HFF-Myc (cell line): ENCODE measurements at places on chromosomes 7 and 10.

DNA sequence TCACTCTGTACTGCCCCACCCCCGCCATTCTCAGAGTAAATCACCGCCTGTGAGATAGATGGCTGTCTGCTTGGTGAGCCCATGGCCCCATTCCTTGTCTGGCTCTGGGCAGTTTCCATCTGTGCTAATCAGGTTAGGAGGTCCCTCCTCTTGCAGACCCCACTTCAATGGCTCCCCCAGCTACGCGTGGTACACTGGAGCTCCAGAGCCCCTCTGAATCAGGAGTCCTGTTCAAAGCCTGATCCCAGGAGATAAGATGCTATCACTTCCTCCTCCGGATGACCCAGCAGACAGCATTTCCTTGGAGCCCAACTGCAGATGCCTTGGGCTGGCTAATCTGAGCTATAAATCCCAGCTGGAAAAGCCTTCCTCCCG lies 122.3 kb downstream of the SH3PXD2A start:
- DNase-seq, result no peak

DNA sequence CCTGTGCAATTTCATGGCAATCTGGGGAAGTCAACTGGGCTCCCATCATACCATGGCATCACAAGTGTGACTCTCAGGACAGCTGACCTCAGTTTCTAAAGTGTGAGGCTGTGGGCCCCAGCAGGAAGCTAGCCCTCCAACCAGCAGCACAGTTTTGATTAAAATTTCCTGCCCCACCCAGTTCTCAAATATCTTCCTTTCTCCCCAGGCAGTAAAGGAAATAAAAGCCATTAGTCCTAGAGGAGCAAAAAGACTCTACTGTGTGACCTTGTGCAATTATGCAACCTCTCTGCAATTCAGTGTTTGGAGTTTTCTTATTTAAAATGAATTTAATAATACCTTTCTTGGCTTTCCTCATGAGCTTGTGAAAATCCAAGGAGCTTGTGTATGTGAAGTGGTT lies 143.1 kb upstream of the CDCA7L start:
- DNase-seq, result no peak

DNA sequence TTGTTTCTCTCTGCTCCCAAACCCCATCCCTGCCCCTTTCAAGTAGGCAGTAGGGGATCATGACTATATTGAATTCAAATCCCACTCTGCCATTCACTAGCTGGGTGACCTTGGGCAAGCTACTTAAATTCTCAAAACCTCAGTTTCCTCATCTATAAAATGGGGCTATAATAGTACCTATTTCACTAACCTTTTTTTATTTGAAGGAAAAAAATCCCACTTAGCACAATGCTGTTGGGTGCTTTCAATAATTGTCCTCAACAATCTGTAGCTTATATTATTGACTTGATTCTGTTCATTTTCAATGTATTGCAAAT lies 190.4 kb upstream of the YAE1 start:
- DNase-seq, result no peak

- DNase-seq, result no peak
These were observed 47.5 kb upstream of the AGMO start for GRCh38 chr7:15609287-15609686.

DNA sequence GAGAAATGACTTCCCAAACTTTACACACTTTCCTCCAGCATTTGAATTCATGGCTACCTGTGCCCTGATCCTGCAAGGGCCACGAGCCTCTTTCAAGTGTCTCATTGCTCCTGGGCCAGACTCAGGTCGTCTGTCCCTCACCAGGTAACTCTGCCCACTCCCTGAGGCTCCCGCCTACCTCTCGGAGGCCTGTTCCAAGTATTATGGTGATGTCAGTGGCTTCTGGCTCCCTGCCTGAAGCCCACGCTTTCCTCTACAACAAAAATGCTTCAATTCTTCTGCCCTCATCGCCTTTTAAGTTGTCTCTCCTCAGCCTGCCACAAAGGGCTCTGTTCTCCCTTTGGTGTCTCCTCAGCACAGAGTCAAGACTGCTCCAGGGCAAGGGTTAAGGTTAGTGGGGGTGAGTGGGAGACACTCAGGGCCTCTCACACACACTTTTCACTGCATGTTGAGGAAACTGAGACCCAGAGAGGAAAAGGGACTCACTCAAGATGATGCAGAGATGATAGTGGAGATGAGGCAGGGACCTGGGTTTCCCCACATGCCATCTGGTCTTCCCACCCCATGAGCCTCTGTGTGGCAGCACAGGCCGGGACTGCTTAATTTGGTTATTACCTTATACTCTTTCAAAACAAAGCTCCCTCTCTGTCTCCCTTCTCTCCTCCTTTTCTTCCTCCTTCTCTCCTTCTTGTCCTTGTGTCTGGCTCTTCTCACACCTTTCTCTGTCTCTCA lies 28.3 kb upstream of the EGR2 start:
- no peak for DNase-seq

DNA sequence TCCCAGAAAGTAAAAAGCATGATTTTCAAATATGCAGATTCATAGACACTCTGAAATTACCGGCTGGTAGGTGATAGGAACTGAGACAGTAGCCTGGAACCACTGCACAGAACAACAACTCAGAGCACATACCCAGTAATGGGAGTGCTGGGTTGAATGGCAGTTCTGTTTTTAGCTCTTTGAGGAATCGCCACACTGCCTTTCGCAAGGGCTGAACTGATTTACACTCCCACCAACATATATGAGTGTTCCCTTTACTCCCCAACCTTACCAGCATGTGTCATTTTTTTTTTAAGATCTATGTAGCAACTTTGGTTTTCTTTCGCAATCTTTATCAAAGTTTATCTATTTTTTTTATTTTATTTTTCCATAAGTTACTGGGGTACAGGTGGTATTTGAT lies 358.8 kb downstream of the CALN1 start:
- DNase-seq, result no peak

DNA sequence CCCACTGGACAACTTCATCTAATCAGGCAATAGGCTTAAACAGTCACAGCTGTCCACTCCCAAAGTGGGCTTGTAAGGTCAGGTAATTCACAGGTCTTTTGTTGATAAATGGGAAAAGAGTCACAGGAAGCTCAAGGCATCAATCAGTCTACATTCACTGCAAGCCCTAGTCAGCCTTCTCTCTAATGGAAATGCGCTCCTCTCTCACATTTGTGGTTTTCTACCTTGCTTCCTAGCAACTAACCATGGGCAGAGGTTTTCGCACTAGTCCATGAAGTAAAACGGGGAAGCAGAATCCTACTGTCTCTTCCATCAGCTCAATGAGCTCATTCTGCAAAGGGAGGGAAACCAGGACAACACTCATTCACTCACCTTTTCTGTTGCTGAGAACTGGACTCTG lies 53.5 kb upstream of the APBB1IP start:
- no peak for DNase-seq

GRCh38 chr10:9825491-9826018 lies 1192.1 kb upstream of the CELF2 start:
- DNase-seq, result no peak

DNA sequence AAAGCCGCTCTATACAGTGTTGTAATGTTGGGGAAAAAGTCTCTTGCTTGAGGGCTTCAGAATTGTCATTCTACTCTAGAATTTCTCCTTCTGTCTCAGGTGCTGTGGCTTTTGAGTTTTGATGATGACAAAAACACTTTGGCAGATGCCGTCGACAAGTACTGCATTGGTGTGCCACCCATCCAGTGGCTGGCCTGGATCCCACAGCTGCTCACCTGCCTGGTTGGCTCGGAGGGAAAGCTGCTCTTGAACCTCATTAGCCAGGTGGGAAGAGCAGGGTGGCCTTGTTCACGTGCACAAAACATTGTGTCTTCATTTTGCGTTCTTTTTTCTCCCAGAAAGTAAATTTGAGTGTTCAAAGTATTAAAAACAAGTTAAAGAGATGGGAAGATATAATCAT lies 112.0 kb downstream of the TRRAP start:
- no peak for DNase-seq
